Pancreas (tissue), 10 donors: ENCODE measurements at places on chromosomes 4 and X.

GRCh38 chr4:77567549-77567948, 38.1 kb upstream of the CXCL13 start:
- DNase-seq, result no peak

DNA sequence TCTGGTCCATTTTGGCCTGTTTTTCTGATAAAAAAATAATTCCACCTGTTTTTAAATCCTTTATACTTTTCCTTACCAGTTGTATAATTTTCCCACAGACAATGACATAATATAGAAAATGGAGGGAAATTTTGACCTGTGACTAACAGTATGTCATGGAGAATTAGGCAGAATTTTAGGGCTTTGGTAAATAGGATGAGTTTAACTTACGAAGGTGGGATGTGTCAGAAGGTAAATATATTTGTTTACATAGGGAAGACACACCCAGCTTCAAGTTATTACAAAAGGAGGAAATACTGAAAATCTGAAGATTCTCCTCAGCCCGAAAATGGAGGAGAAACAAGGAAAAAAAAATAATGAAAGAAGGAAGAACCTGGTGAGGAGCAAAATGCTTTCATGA, 64.6 kb upstream of the PPP3CA start:
- no peak for DNase-seq

DNA sequence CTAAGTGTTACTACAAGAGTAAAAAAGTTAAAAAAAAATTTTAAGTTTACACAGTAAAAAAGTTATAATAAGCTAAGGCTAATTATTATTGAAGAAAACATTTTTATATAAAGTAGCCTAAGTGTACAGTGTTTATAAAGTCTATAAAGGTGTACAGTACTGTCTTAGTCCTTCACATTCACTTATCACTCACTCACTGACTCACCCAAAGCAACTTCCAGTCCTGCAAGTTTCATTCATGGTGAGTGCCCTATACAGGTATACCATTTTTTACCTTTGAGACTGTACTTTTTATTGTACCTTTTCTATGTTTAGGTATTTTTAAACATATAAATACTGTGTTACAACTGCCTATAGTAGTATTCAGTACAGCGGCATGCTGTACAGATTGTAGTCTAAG, 74.2 kb downstream of the TMEM165 start:
- DNase-seq, result no peak

DNA sequence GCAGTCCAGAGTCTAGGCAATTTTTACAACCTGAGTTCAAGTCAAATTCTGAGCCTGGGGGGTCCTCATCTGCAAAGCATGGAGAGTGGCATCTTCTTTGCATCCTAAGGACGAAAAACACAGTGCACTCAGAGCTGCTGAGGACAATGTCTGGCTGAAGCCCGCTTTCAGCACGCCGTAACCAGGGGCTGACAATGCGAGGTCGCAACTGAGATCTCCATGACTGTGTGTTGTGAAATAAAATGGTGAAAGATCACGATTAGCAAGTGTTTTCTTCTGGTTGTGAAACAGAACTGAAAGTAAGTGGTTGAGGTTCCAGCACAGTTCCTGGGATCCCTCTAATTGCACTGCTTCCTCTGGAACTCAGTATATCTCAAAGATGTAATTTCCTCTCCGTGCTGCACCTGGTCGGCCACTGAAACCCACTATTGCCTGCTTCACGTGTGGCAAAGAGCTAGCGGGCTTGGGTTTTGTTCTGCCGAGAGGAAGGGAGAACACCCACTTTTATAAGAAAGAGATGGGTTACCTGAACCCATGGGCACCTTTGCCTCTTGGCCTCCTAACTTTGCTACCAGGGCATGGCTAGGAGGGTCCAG, 7.7 kb upstream of the F11 start:
- DNase-seq, result no peak

- DNase-seq, result no peak
These were observed 180.3 kb upstream of the HS3ST1 start for GRCh38 chr4:11608992-11609391.
